T-helper 1 cell (primary cell): ENCODE measurements at places on chromosomes 3 and 15.

DNA sequence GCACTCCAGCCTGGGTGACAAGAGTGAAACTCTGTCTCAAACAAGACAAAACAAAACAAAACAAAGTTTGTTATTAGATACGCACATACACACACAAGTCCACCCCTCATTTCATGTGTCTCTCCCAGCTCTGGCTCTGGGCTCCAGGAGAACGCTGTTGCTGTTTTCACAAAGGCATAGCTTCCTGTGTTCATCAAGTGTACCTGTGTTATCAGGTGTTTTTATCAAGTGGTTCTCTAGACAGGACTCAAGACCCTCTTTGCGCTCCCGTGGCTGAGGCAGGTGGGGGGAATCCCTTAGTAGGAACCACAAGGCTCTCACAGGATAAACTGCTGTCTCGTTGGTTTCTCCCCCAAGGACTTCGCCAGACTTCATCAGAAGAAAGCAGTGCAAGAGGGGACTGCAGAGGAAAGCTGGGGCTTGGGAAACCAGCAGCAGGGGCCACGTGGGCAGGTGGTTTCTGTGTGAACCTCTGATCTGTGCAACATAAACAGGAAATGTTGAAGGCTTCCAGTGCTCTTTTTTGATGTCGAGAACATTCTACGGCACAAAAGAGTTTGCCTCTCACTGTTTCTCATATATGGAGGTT, 6.9 kb upstream of the PPP1R2 start:
- DNase-seq: peak; percentile 80

- no peak for DNase-seq
These were observed 728 bp downstream of the TRANK1 start for GRCh38 chr3:36944012-36944640.

DNA sequence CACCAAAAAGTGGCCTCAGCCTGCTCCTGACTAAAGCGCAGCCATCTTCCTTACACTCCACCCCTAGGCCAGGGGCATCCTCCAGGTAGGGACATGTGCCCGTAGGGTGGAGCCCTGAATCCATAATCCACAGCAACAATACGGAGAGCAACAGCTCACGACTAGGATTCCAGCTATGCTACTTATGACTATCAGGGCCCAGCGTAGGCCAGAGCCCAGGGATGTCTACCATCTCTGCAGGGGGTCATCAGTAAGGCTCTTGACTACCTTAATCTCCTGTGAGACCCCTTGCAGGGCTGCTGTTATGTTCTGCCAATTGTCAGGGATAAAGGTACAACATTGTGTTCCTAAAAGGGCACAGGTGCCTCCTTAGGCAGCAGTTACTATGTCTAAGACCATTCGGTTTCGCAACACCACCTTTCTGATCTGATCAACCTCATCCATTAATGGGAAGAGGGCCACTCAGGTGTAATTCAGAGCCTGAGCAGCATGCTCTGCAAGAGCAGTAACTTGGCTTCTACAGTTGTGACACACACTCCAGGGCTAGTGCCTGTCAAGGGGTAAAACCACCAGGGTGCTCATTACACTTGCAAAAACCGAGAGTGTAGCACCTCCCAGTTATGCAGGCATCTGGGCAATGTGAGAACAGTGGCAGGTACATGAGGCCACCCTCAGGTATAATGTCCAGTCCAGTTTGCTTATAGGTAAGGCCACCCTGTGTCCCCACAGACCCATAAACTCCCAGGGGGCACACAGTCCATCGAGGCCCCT, 11.0 kb downstream of the CCRL2 start:
- no peak for DNase-seq

- DNase-seq: no peak
These were observed 327.5 kb downstream of the RORA start for GRCh38 chr15:60901647-60902046.

DNA sequence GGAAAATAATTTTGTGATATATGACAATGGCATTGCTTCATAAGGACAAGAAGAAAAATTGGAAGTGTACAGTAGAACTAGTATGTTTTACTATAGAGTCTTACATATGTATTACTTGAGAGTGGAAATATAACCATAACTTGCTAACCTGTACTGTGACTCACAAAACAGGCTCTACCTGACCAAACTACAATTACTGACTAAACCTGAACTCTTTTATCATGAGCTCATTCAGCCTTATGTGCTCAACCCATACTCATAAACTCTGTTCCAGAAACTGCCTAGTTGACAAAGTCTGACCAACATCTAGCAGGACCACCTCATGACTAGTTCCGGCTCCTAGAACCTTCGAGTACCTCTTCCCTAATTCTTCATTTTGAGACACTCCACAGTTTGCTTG, 6.3 kb downstream of the CDIN1 start:
- no peak for DNase-seq

DNA sequence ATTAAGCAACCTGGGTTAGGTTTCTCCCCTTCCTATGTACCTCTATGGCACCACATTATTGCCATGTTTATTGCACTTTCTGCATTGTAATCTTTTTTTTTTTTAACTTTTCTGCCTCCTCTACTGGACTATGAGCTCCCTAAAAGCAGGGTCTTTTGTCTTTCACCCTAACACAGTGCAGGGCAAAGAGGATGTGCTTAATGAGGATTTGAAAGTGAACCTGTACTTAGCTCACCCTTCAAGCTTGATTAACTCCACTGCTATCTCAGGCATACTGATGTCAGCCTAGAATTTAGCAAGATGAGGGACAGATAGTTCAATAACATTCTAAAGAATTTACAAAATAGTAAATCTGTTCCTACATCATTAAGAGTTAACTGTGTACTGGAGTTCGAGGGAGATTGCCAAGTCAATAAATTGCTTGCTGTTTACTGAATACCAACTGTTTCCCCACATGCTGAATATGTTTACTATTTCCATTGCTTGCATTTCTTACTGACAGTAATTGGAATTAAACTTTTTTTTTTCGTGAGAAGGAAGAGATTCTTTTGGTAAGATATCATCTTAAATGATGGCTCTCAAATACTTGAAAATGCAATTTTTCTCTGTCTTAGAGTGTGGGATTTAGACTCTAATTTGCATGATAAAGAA, 15.7 kb upstream of the PPARG start:
- DNase-seq: no peak

DNA sequence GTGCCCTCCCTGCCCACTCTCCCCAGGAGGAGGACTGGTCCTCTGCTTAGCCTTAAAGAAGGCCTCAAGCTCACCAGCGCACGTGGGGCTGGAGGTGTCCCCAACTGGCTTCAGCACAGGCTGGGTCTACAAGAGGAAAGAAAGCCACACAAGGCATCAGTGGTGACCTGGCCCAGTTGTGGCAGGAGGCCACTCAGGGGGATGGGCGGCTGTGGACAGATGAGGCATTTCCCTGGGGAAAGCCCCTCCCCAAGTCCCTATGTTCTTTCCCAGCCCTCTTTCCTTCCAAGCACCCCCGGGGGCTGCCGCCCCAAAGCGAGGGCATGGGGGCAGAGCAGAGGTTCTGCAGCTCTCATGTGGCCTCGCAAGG, 155.2 kb upstream of the TLE3 start:
- DNase-seq: no peak

- DNase-seq: no peak
These were observed 401.5 kb upstream of the FRG2C start for GRCh38 chr3:75262661-75263060.

GRCh38 chr3:179970746-179971145, 66.0 kb downstream of the PEX5L start:
- no peak for DNase-seq

DNA sequence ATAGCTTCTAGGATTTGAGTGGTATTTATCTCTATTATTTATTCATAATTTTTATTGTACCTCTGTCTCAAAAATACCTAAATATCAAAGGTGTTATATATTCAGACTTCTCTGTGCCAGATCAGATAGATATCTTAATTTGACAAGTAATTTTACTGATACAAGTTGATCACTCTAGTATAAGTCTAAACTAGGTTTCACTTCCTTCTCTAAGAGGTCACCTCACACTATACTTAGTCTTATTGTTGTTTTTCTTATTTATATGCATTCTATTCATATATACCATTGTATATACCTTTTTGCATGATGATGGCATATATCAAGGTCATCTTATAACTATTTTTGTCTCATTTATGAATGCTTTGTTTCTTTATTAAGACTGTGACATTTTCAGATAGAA, 26.4 kb upstream of the HGD start:
- DNase-seq: no peak

DNA sequence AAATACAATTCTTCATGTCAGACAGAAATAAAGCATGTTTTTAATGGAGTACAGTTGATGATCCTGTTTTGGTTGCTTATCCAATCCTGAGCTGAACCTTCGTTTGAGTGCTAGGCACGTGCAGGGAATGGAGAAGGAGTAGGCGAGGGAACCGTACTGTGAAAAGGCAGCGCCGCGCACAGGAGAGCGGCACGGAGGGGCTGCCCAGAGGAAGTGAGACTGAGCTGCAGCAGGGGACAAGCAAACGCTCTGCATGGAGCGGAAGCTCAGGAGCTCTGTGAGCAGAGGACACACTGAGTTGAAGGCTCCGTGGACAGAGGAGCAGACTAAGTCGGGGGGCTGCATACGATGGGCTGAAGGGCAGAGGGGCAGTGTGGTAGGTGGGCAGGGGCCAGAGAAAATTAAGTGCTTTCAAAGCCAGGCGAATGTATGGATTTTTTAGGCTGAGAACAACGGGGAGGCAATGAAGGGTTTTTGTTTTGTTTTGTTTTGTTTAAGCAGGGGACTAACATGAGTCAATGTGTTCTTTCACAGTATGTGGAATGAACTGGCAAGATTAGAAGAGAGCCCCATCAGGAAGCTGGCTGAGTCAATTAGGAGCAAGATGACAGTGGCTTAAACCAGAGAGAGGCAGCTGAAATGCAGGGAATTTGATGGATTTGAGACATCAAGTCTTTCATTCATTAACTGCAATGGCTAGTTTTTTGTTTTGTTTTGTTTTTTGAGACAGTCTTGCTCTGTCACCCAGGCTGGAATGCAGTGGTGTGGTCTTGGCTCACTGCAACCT, 23.8 kb upstream of the TM2D3 start:
- no peak for DNase-seq

GRCh38 chr3:133277813-133278212, 122.0 kb upstream of the BFSP2 start:
- DNase-seq: no peak

- no peak for DNase-seq
These were observed 386.5 kb upstream of the PROK2 start for GRCh38 chr3:72171463-72171881.

DNA sequence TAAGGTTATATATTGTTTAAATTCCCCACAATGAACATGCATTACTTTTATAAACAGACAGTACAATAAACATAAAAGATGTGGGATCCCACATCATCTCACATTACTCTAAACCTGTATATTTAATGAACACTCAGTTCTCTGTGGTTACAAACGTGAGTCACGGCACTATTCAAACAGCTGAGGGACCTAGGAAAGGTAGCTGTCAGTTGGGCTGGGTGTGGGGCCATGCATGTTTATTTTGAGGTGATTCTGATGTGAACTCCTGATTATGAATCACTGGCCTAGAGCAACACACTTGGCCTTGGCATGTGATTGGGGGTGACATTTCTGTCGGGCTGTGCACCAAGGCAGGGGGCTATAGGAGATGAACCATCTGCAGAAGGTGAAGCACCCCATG, 147.6 kb upstream of the HACD2 start:
- no peak for DNase-seq

GRCh38 chr3:188534633-188535032, 380.7 kb downstream of the LPP start:
- DNase-seq: no peak

GRCh38 chr15:23472678-23473077, 25.6 kb upstream of the GOLGA6L2 start:
- no peak for DNase-seq

DNA sequence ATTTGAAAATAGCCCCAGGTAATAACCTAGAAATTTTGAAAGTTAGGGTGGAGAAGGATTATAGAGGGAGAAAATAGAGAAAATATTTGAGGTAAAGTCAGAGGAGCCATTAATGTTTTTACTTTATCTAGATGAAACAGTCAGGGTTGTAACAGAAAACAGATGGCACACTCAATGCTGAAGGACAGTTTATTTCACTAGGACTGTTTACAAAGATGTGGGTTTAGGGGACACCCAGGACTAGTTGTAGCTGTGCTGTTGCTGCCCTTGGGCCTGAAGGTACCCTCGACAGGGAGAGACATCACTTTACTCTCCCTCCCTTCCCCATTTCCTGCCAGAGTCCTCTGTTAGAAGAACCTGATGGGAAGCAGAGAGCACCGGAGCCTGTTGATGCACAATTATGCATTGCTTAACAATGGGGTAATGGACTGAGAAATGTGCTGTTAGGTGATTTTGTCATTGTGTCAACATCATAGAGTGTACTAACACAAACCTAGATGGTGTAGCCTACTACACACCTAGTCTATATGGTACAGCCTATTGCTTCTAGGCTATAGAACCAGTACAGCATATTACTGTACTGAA, 103.8 kb downstream of the GALK2 start:
- no peak for DNase-seq

GRCh38 chr3:38000242-38000916, 9.8 kb downstream of the VILL start:
- no peak for DNase-seq

GRCh38 chr3:6125520-6125919, 735.4 kb upstream of the GRM7 start:
- DNase-seq: no peak

DNA sequence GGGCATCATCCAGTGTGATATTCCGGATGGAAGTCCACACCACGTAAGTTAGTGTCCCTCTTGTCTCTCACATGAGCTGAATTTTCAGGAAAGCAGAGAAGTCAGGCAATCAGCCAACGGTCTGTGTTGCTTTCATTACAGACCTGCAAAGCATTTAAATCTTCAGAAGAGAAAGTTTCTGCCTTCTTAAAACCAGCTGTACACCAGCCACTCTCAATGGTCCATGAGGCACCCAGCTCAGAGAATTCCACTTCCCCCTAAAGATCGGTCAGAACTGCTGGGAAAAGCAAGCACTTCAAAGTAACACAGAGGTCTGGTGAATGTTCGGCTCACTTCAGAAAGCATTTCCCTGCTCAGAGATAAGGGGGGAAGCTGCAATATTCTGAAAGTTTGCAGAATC, 903.7 kb downstream of the EPHA3 start:
- DNase-seq: no peak

- no peak for DNase-seq
These were observed 32.8 kb upstream of the ZNF385D start for GRCh38 chr3:21783839-21784238.

- DNase-seq: no peak
These were observed 45.2 kb upstream of the BDH1 start for GRCh38 chr3:197600796-197601565.

- no peak for DNase-seq
These were observed 48.3 kb downstream of the GNB4 start for GRCh38 chr3:179402963-179403362.

DNA sequence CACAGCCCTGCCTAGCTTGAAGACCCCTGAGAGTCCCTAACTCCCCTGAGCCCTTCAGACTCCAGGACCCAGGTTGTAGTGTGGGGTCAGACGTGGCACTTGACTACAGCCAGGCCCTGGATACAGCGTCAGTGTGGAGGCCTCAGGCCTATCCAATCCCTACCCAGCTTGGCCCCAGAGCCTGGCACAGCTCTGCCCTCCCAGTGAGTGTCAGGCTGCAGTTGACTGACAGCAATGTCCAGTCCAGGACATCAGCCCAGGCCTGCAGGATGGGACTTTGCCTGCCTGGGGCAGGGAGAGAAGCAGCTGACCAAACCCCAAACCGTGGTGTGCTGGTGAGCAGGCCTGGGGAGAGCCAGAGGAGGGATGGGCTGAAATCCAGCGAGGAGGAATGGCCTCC, 27.3 kb downstream of the KLF13 start:
- no peak for DNase-seq

GRCh38 chr3:142929890-142930289, 33.6 kb downstream of the PAQR9 start:
- DNase-seq: no peak

GRCh38 chr15:67108122-67108961, 42.9 kb downstream of the SMAD3 start:
- DNase-seq: no peak
